GM23248 (cell line): ENCODE measurements at places on chromosomes 11 and 22. TPM values are rescaled to one million over a fixed set of nuclear protein-coding genes. Genes with fewer than 3 reads are reported as not detected.

DNA sequence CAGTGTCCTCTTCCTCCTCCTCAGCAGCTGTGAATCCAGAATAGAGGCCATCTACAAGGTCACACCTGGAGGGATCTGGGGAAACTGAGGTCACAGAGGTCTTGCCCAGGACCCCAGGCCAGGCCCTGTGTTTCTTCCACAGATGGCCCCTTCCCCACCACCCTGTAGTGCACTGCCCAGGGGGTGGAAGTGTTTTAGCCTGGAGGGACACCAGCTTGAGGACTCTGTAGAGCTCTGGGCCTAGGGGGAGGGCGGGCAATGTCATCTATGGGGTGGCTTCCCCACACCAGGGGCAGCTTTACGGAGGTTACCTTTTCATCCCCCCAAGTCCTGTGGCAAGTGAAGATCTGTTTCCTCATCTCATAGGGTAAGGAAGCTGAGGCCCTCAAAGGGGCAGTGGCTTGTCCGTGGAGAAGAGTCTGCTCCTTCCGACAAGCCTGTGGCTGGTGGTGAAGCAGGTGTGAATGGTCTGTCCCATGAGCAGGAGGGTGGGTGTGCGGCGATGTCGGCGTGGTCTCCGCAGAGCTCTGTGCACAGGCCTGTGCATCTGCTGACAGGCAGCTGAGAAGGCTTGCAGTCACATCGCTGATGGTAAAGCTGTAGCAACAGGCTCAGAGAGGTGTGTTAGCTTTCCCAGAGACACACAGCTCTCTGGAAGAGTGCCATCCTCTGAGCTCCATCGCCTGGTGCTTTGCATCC is 74.1 kb upstream of the WNT7B start:
- no peak for DNase-seq
- no peaks in the 10 kb centered on the region for H3K27me3 ChIP-seq
- H3K4me3 ChIP-seq: no peak overlapping the region
- no peaks in the 10 kb centered on the region for H3K36me3 ChIP-seq

DNA sequence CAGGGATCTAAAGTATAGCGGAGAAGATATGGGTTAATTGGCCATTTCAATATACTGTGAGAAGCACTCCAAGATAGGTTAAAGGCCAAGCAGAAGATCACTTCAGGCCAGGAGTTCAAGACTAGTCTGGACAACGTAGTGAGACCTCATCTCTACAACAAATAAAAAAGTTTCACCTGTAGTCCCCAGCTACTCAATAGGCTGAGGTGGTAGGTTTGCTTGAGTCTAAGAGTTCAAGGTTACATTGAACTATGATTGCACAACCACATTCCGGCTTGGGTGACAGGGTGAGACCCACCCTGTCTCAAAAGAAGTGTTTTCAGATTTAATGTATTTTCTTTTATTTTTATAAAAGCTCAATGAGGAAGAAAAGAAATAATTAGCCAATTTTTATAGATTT is 25.4 kb downstream of the PATL1 start:
- H3K27me3 ChIP-seq: no peaks in the 10 kb centered on the region
- no peaks in the 10 kb centered on the region; the same call in 1 of the 2 replicates for H3K4me1 ChIP-seq
- no peak overlapping the region for H3K27ac ChIP-seq
- DNase-seq: no peak
- H3K4me3 ChIP-seq: no peak overlapping the region
- peaks cover 90% of the 10 kb centered on the region for H3K36me3 ChIP-seq

- no peak overlapping the region for H3K4me3 ChIP-seq
- no peaks in the 10 kb centered on the region for H3K27me3 ChIP-seq
- H3K27ac ChIP-seq: no peak overlapping the region
- no peak for DNase-seq
- no peaks in the 10 kb centered on the region for H3K4me1 ChIP-seq
- 0 out of 2 replicates have a peak, but pooled peaks cover 3% of the 10 kb centered on the region for H3K36me3 ChIP-seq
Measured at GRCh38 chr11:78526497-78527146, 48.0 kb downstream of the NARS2 start.

The PTPRCAP gene
- not detected in 2 replicates for total RNA-seq

DNA sequence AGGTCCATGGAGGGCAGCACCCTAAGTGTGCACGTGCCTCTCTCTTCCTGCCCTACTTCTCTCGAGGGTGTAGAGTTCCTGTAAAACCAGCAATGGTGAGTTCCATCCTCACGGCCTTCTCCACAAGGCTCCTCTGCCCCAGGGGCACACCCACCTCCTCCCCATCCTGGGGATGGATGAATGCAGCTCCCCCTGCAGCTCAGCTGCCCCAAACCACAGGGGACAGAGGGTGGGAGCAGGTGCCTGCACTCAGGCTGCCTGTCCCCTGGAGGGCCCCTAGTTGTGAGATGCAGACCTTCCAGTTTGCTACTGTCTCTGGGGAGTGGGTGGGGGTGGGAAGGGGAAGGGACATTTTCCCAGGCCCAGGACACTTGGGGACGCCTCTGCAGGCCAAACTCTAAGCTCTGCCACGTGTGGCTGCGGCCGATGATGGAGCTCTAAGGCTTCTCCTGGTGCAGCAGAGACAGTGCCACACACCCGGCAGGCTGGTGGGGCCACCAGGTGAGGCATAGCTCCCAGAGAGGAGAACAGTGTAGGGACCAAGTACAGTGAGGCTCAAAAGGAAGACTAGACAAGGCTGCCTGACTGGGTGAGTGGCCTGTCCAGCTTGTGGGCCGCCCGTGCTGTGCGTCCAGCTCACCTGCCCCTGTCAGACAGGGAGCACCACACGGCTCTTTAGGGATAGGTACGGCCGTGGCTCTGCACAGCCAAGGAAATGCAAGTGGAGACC is 540.9 kb downstream of the TBC1D22A start:
- H3K4me1 ChIP-seq: no peaks in the 10 kb centered on the region
- no peak for DNase-seq
- no peaks in the 10 kb centered on the region for H3K36me3 ChIP-seq
- no peak overlapping the region for H3K4me3 ChIP-seq
- peaks cover 6% of the 10 kb centered on the region for H3K27me3 ChIP-seq

The FGF19 gene
- total RNA-seq: not detected in 2 replicates
